Smooth muscle cell of the pulmonary artery (primary cell): ENCODE measurements at places on chromosomes 12 and 14. TPM values are rescaled to one million over a fixed set of nuclear protein-coding genes. Genes with fewer than 3 reads are reported as not detected.

Gene CNTN1
- total RNA-seq, result 0.59 and 1.8 TPM in 2 replicates

Gene CELA1
- not detected in 2 replicates for total RNA-seq

Gene SLCO1A2
- total RNA-seq, result not detected in 2 replicates

Gene PAN2
- total RNA-seq, result 27.6 and 30.9 TPM in 2 replicates

Gene SLC16A7
- total RNA-seq, result 22.9 and 27.3 TPM in 2 replicates

Gene SMOC1
- 0.26 and 12.9 TPM in 2 replicates for total RNA-seq

Gene PLEKHG3
- 9.6 and 13.5 TPM in 2 replicates for total RNA-seq

Gene FAM222A
- total RNA-seq, result under 0.01 and 0.23 TPM in 2 replicates

Gene TRPV4
- 1.3 and 1.4 TPM in 2 replicates for total RNA-seq

Gene TTC6
- not detected in 2 replicates for total RNA-seq

Gene R3HDM2
- 27.4 and 33.8 TPM in 2 replicates for total RNA-seq

Gene CLEC1B
- not detected in 2 replicates for total RNA-seq

Gene SMIM41
- total RNA-seq, result 0.07 and 0.10 TPM in 2 replicates

Gene KCNA5
- not detected in 2 replicates for total RNA-seq

Gene TNFAIP2
- total RNA-seq, result 46.8 and 69.0 TPM in 2 replicates

Gene RAD52
- 17.0 and 22.8 TPM in 2 replicates for total RNA-seq

Gene TMEM63C
- total RNA-seq, result under 0.01 and 0.17 TPM in 2 replicates

Gene NFYB
- total RNA-seq, result 20.3 and 26.7 TPM in 2 replicates

Gene SLC7A7
- total RNA-seq, result 3.4 and 34.2 TPM in 2 replicates

Gene LBHD2
- not detected in 2 replicates for total RNA-seq

Gene OR4K13
- not detected in 2 replicates for total RNA-seq

Gene EXD2
- total RNA-seq, result 19.2 and 23.3 TPM in 2 replicates

Gene CLMN
- total RNA-seq, result 1.4 and 1.6 TPM in 2 replicates

Gene GUCY2C
- total RNA-seq, result not detected in 2 replicates

Gene GPR135
- total RNA-seq, result 4.9 and 5.0 TPM in 2 replicates

Gene FIGNL2
- total RNA-seq, result under 0.01 and 0.03 TPM in 2 replicates

Gene LRP1
- total RNA-seq, result 1,272 and 1,561 TPM in 2 replicates

Gene KRT73
- total RNA-seq, result not detected in 2 replicates

Gene GLIPR1L1
- total RNA-seq, result not detected in 2 replicates

Gene CLECL1
- not detected in 2 replicates for total RNA-seq

Gene TEP1
- total RNA-seq, result 31.5 and 35.2 TPM in 2 replicates

Gene FKBP3
- 13.2 and 17.3 TPM in 2 replicates for total RNA-seq

Gene FLRT2
- 7.9 and 29.4 TPM in 2 replicates for total RNA-seq

Gene ZBTB42
- total RNA-seq, result 2.7 and 5.8 TPM in 2 replicates

Gene INHBC
- not detected in 2 replicates for total RNA-seq

Gene PAPLN
- 2.5 and 3.2 TPM in 2 replicates for total RNA-seq

Gene ANGEL1
- total RNA-seq, result 9.3 and 10.4 TPM in 2 replicates

Gene C12orf50
- not detected in 2 replicates for total RNA-seq

Gene MANSC4
- not detected in 2 replicates for total RNA-seq

Gene FAM90A1
- 0.13 TPM in 1 of 2 replicates, not detected in the other for total RNA-seq

Gene KCNJ8
- 9.1 and 16.6 TPM in 2 replicates for total RNA-seq

Gene GALNT9
- total RNA-seq, result 0.07 and 0.86 TPM in 2 replicates

Gene KRT2
- not detected in 2 replicates for total RNA-seq

Gene NGDN
- 28.5 and 31.1 TPM in 2 replicates for total RNA-seq

Gene FITM1
- total RNA-seq, result 0.20 TPM in 2 replicates

Gene ACVRL1
- 6.2 and 31.9 TPM in 2 replicates for total RNA-seq

Gene HVCN1
- 2.3 and 2.7 TPM in 2 replicates for total RNA-seq

Gene FOXN4
- total RNA-seq, result not detected in 2 replicates

Gene ADIPOR2
- 41.7 and 43.9 TPM in 2 replicates for total RNA-seq

Gene IQSEC3
- 0.07 and 0.17 TPM in 2 replicates for total RNA-seq

Gene MYF6
- total RNA-seq, result not detected in 2 replicates
